Thoracic aorta (tissue), 2 donors: ENCODE measurements at places on chromosomes 5 and 9.

GRCh38 chr9:69611221-69611620, 61.0 kb downstream of the APBA1 start:
- no peak for DNase-seq

- DNase-seq, result no peak
These were observed 187.6 kb upstream of the EFNA5 start for GRCh38 chr5:107858324-107858723.

DNA sequence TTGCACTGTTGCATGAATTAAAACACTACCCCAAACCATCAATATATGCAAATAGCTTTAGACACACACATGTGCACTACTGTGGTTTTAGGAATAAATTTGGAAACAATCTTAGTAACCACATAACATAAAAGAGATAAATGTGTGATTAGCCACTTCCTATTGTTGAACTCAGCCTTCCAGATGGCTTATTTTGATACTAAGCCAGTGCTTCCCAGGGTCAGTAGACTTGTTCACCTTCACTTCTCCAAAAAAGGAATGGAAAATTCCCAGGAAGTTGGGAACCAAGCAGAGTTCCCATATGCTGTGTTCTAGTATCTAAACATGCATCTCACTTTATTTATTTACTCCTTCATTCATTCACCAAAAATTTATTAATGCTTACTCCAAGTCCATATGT, 47.8 kb downstream of the SVEP1 start:
- no peak for DNase-seq

- DNase-seq, result no peak
These were observed 31.2 kb downstream of the PTPN3 start for GRCh38 chr9:109466623-109467590.

DNA sequence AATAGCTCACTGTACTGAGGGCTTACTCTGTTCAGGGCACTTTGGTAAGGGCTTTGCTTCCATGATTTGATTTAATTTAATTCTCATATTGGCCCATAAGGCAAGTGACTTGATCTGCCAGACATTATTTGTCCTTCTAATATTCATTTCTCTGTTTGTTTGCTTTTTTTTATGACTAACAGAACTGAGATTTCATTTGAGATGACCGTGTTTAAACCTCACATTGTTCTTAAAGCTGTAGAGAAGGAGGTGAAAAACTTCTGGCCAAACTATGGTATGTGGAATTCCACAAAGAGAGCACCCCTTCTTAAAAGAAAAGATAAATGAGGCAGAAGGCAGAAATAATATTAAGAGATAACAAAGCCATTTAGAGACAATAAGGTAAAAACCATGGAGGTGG, 775.6 kb upstream of the ACO1 start:
- DNase-seq, result no peak

DNA sequence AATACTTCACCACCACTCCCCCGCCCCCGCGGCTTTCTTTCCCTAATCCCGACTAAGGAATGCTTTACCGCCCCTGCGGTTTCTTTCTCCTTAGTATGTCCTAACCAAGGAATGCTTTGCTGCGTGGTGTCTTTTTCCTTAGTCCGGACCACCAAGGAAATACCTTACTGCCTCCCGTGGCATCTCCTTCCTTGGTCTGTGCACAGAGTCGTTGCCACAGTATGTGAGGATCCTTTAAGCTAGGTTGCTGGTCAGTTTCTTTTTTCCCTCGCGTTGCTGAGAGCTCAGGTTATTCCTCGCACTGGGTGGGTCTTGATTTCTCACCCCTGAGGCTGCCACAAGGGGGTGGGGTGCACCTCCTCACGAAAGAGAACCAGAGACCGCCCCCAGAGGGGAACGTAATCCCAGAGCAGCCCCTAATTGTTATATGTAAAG, 309.4 kb downstream of the NR3C1 start:
- DNase-seq, result no peak

DNA sequence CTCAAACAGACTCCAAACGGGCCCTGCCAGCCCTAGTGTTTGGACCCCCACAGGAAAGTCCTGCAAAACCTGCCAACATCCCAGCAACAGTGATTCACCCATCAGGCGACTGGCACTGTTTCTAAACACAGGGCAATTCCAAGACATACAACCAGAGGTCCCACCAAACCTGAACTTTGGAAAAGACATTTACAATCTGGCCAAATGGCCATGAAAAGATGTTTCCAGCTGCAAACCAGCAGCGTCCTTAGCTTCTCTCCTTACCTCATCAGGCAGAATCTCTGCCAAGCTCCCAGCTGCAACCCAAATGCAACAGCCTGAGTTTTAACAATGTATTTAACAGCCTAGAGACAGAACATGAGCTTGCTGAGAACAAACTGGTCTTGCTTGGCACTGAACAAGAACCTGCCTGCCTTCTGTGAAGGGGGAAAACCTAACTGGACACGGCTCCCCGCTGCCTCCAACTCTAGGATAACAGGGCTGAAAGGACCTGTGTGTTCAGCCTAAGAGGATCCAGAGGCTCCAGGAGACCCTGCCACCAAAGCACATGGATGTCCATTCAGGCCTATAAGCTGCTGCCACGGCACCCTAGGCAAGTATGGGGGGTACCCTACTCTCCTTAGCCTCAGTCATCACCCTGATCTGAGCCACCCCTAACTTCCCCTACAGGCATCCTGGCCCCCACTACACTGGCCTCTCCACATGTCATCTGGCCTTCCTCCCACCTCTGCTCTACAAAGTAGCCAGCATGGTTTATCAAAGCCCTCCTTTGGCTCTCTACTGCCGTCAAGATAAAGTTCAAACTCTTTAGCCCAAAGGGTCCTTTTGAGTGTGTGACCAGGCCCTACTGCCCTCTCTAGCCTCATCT, 5.6 kb downstream of the P4HA2 start:
- peak; percentile 33 for DNase-seq

DNA sequence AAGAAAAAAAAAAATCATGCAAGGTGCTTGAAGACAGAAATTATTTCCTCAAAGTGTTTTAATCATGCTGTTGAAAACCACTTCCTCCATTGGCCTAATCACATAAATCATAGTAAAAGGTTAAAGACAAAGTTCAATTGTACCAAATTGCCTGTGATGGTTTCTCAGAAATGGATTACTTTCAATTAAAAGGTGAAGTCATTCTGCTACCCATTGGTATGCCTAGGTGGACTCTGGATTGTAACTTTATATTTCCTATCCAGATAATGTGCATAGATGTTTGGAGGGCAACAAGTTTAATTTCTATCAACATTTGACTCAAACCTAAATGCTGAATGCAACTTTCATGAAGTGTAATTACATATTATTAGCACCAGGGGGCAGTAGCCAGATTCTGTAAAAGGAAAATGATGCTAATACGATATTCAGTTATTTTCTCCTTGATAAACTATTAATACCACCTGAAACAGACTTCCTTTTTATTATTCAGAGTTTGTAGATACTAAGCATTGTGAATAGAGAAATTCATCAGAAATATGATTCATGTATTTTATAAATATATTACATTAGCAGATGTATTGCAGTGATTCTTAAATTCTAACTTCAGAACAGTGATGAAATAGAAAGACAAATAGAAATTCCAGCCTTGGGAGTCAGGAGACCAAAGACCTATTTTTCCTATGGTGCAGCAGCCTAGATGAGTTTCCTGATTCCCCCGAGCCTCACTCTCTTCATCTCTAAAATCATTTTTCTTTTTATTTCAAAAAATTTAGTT, 148.2 kb downstream of the CAAP1 start:
- DNase-seq, result no peak

- DNase-seq, result no peak
These were observed 35.3 kb upstream of the PHYKPL start for GRCh38 chr5:178267876-178268275.

DNA sequence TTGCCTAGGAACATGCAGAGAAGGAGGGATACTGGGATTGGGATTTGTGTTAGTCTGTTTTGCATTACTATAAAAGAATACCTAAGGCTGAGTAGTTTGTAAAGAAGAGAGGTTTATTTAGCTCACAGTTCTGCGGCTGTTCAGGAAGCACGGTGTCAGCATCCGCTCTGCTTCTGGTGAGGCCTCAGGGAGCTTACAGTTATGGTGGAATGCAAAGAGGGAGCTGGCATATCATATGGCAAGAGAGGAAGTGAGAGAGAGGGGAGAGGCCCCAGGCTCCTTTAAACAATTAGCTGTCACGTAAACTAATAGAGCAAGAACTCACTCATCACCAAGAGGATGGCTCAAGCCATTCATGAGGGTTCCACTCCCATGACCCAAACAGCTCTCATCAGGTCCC, 27.0 kb downstream of the IL12B start:
- no peak for DNase-seq

- no peak for DNase-seq
These were observed 43.0 kb upstream of the KCNV2 start for GRCh38 chr9:2674141-2674824.

DNA sequence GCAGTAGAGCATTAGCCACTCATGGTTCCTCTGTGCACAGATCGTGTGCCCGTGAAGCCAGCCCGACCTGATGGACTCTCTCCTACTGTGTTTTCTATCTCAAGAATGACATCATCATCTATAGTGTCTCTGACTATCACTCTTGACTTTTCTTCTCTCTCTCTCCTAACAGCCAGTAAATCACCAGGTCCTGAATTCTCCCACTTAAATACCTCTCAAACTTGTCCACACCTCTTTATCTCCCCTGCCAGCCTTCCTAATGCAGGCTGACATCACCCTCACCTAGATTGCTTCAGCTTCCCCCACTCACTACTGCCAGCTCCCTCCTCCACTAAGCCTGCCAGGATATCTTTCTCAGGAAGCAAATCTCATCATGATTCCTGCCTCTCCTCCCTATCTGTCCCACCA, 90.6 kb upstream of the MIER3 start:
- DNase-seq, result no peak

- no peak for DNase-seq
These were observed 94.6 kb downstream of the ALDH1A1 start for GRCh38 chr9:72858089-72858912.

DNA sequence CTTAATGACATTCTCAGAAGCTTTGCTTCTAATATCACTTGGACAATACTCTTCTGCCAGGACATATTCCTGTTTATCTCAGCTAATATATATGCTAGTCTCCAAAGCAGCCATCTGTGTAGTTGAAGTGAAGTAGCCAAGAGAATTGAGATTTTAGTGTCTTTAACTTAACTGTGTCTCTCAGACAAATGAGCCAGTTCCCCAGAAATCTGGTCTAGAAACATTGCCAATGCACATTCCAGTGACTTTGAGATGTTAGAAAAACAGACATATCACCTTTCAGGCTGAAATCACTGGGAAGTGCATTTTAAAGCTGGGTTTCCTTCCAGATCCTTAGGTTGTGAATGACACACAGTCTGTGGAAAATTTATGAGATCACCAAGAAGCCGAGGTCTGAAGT, 114.6 kb downstream of the MTX3 start:
- no peak for DNase-seq

DNA sequence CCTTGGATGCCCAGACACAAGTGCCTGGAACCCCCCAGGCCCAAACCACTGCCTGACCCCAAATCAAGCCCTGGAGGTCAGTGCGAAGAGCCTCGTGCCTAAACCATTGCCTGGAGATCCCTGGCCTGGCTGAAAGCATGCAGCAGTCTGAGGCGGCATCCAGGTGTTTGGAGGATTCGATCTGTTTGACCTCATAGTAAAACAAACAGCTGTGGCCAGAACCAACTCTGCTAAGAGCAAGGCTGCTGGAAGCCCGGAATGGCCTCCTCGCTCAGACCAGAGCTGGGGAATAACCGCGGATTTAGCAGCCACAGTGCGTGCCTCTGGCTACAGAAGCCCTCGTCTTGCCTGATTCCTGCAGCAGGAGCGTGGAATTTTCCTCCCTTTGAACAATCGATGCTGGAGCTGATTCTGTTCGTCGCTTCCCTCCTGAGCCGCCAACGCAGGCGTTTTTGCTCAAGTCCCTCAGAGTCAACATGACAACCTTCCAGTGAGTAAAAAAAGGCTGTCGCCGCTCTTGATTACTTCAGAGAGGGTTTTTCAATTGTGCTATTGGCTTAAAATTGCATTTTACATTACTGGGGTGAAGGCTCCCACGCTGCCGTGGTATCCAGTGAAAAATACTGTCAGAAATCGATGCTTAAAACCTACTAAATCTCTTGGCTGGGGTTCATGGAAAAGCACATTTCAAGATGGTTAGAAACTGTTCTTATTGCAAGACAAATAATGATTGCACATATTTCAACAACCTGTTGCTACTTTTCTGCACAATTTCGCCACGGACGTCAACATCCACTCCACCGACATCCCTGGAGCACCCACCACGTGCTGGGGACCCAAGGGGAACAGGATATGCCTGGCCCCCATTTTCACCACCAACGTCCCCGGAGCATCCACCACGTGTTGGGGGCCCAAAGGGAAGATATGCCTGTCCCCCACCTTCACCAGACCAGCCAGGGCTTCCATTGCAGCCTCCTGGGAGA, 190.0 kb downstream of the OLFM1 start:
- DNase-seq, result no peak

- no peak for DNase-seq
These were observed 343.0 kb downstream of the GLIS3 start for GRCh38 chr9:3956899-3957298.

GRCh38 chr9:124008303-124008693, 3.3 kb upstream of the LHX2 start:
- no peak for DNase-seq

DNA sequence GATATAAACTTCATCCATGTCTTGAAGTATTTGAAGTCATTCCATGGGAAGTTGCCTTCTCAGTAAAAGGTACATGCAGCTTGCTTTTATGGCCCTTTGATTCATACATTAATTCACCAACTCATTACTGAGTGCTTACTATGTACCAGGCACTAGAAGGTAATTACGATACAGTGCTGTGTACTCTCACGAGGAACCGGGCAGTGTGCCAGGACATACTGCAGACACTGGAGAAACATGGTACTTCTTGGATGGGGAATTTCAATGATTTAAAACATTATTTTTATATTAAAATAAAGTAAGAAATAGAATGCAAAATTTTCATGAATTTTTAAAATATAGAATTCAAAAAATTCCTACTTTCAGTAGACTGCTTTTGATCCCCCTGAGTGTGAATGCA, 71.4 kb upstream of the WDR41 start:
- DNase-seq, result no peak

- no peak for DNase-seq
These were observed 97.8 kb downstream of the TSSK1B start for GRCh38 chr5:113336975-113337374.

DNA sequence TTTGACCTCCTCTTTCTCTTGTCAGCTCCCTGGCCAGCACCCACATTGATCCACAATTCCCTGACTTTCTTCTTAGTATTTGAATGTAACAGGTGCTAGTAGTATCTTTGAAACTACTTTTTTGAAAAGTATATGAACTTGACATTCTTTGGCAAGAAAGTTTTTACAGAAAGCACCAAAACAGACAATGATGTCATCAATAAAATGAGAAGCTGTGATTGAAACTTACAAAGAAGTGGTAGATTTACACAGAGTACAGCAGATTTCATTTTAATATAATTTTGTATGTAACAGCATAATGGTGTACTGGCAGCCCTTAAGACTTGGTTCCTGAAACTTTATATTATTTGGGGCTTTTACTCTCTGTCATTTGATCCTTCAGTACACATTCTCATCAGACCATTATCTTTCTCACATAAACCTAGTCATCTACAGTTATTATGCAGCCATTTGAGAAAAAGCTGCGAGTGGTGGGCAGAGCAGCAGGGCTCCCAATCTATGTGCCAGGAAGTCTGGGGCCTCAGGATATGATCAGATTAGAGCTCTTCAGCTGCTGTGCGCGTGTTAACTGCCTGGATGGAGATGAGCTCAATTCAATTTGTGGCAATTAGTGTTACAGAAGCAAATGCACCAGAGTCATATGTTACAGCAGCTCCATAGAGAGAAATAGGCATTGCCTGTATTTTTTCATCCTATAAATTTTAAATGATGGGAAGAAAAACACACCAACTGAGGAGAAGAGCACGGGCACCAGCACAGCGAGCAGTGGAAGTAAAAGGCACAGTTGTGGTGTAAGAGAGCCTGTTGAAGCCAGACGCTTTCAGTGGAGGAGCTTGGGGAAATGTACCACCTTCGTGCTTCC, 126.1 kb downstream of the STARD4 start:
- no peak for DNase-seq
